Mesothelial cell of epicardium (in vitro differentiated cells): ENCODE measurements at places on chromosomes 13 and 19.

- DNase-seq, result no peak
These were observed 750 bp downstream of the RAB20 start for GRCh38 chr13:110560601-110561343.

GRCh38 chr13:43295825-43296564 lies 272.6 kb downstream of the DNAJC15 start:
- DNase-seq, result no peak

GRCh38 chr13:73945871-73946270 lies 188.3 kb downstream of the KLF12 start:
- no peak for DNase-seq

- no peak for DNase-seq
These were observed 77.7 kb downstream of the LRRC63 start for GRCh38 chr13:46289260-46289955.
